ENCODE measurements at places on chromosomes 7 and 10.

DNA sequence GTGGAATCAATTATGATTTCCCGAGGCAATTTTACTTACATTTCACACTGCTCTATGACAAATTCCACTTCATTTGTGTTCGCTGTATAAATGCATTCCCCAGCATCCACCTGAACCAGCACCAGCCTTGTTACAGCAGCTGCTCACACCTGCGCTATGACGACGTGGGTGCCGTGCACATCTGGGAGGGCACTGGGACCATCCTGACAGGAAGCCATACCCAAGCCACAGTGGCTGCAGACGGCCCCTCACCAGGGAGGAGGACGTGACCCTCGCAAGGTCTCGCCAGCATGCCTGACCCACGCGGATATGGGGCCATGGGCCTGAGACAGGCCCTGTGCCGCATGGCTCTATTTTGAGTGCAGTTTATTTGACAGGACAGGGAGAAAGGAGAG lies 201.3 kb downstream of the MAD1L1 start:
- DNase-seq: no peak

GRCh38 chr7:123761729-123762128 lies 12.9 kb upstream of the WASL start:
- no peak for DNase-seq

DNA sequence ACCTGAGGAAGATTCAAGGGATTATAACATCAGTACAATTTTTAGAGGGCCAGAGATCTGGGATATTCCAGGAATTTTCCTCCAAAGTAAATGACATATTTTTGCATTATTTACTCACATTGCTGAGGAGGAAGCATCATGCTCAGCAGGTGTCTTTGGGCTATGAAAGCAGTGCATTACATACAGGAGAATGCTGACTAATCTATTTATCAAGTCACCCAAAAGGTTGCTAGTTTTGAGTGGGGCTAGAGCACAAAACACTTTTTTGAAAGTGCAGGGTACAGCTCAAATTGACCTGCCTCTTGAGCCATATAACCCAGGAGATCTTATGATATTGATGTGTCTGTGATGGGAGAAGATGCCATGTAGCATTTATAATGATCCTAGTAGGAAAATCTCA lies 603.1 kb downstream of the POM121L12 start:
- no peak for DNase-seq

DNA sequence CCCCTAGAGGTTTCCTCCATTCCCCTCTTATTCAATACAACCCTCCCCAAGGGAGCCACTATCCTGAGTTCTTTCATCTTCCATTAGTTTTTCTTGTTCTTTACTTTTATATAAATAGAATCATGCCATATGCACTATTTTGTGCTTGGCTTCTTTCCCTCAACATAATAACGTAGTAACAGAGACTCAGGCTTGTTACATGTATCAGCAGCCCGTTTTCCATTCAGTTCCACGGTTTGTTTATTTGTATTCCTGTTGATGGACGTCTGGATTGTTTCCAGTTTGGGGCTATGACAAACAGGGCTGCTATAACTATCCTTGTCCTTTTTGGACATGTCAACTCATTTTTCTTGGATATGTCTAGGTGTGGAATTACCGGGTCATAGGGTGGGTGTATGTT lies 264.4 kb upstream of the MKI67 start:
- no peak for DNase-seq

DNA sequence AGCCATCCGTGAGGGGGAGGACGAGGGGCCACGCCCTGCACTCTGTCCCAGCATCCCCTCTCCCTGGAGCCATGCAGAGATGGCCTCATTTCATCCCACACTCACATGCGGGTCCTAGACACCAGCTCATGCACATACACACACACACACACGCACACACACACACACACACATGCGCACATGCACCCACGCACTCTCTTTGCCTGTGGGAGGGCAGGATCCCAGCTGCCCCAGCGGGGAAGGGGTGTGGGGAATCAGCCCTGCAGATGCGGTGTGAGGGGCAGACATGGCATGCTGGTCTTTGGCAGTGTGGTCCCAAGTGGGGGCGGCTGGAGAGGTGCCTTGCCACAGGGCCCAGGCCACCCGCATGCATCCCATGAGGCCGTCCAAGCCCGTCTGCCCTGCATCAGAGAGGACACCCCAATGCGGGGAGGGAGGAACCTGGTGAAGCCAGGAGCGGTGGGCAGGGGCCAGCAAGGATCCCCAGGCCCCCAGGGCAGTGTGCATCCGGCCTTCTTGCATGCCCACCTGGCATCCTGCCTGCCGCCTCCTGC lies 68.1 kb downstream of the LHPP start:
- no peak for DNase-seq

DNA sequence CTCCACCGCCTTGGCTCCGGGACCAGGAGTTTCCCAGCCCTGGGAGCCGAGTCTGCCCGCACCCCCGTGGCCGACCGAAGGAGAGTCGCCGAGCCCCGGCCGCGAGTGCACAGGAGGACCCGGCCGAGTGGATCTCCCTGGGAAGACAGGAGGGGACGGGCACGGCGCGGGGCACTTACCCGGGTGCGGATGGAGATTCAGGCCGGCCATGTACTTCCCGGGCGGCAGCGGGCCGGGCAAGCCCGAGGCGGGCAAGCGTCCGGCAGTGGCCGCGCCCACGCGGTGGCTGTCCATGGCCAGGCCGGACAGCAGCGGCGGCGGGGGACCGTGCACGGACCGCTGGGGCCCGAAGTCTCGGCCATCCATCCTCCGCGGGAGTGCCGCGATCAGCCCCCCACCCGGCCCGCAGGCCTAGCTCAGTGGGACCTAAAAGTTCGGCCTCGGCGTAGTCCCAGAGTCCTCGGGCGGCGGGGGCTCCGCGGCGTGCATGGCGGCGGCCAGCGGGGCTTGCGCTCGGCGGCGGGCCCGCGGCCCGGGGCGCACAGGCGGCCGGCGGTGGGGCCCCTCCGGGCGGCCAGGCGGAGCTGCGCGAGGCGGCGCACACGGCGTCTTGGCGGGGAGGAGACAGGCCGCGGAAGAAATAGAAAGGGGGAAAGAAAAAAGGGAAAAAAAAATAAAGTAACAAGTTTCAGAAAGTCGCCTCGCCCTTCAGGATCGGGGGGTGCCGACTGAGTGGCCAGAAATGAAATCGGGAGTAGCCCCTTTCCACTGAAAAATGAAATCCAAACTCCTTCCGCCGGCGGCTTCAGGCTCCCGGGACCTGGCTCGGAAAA lies 2.5 kb downstream of the TNRC18 start:
- DNase-seq: no peak
